Activated CD4-positive, alpha-beta T cell treated with anti-CD3 and anti-CD28 coated beads, Interleukin-2, amount 10 ng/mL, durations not matched to agents 7 days and 5 days (primary cell): ENCODE measurements at places on chromosomes 6 and 20. TPM values are rescaled to one million over a fixed set of nuclear protein-coding genes. Genes with fewer than 3 reads are reported as not detected.
A peak's percentile ranks its signal among the peaks of the same experiment; 100 is the strongest.

Gene GJA10
- not detected for total RNA-seq

Gene HEY2
- not detected for total RNA-seq

Gene RSPH4A
- total RNA-seq: 0.19 TPM

Gene NR2E1
- not detected for total RNA-seq

Gene VGLL2
- total RNA-seq: not detected

Gene SNAP25
- total RNA-seq: not detected

Gene MTCH1
- total RNA-seq: 107 TPM

Gene CLVS2
- not detected for total RNA-seq

Gene OR2J3
- not detected for total RNA-seq

Gene CCN5
- total RNA-seq: not detected

Gene DEFB128
- total RNA-seq: not detected

Gene MOG
- total RNA-seq: not detected

Gene FAXC
- total RNA-seq: 0.07 TPM

Gene WFDC12
- not detected for total RNA-seq

Gene C20orf204
- 3.5 TPM for total RNA-seq

Gene CNR1
- total RNA-seq: not detected

Gene IL17A
- 0.62 TPM for total RNA-seq

Gene NKX2-2
- not detected for total RNA-seq

Gene LY6G6F
- not detected for total RNA-seq

Gene TPD52L1
- not detected for total RNA-seq

Gene DEFB132
- not detected for total RNA-seq

DNA sequence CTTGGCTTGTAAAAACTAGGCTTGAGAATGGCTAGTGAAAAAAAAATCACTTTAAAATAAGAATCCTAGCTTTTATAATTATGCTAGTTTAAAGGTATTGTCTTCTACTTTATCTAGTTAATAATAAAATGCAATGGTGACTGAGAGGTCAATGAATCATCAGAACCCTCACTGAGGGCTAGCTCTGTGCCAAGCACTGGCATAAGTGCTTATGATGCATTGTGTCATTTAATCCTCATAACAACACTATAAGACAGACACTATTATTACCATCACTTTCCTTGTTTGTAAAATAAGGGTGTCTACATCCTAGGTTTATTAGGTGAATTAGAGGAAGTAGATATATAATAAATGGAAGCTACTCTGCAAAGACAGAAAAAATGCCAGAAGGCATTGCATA is 144.3 kb downstream of the F13A1 start:
- DNase-seq: no peak

GRCh38 chr6:24451581-24452388 is 37.6 kb downstream of the GPLD1 start:
- DNase-seq: no peak

GRCh38 chr6:71589254-71589653 is 297.1 kb upstream of the RIMS1 start:
- no peak for DNase-seq

GRCh38 chr6:136210398-136211165 is 39.5 kb downstream of the MTFR2 start:
- DNase-seq: no peak

- no peak for DNase-seq
Measured at GRCh38 chr6:12482386-12483375, 192.5 kb downstream of the EDN1 start.

DNA sequence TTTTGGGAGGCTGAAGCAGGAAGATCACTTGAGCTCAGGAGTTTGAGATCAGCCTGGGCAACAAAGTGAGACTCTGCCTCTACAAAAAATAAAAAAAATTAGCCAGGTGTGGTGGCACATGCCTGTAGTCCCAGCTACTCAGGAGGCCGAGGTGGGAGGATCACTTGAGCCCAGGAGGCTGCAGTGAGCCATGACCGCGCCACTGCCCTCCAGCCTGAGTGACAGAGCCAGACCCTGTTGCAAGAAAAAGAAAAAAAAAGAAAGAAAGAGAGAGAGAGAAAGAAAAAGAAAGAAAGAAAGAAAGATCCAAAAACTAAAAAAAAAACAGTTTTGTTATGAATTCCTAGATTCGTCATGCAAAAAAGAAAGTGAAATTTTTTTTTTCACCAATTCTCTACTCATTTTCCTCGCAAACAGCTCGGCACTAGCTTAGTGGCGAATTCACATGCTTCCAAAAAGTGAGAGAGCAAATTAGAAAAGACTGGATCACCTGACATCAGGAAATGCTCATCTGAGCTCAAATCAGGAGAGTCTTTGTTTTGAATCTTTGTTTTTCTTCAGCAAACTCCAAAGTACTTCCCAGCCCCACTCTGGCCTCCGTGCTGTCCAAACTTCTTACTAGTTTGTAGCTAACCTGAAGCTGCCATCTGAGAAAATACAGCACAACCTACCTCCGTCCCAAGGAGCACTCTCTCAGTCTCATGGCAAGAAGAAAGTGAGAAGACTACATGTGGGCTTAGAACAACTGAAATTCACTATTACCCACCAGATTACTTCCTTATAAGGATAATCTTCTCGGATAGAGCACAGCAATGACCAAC is 27.0 kb downstream of the IPCEF1 start:
- no peak for DNase-seq

- no peak for DNase-seq
Measured at GRCh38 chr20:63128367-63128766, 87.6 kb downstream of the YTHDF1 start.

DNA sequence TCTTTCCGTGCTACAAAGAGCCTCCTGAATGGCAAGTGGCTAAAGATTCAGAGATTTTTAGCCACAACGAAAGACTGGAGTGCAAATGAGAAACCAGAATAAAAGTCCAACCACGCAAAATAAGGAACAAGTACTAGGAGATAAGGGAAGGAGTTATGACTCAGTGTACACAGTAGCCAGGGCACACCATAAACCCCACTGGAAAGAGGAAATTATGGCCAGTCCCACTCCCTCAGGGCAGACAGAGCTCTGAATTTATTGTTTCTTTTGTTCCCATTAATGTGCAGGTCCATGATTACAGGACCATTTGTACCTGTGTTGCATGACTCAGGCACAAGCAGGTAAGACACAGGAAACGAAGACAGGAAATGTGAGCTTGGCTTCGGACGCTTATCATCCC is 150.3 kb upstream of the PREP start:
- no peak for DNase-seq

- no peak for DNase-seq
Measured at GRCh38 chr6:126253431-126253830, 86.5 kb upstream of the CENPW start.

DNA sequence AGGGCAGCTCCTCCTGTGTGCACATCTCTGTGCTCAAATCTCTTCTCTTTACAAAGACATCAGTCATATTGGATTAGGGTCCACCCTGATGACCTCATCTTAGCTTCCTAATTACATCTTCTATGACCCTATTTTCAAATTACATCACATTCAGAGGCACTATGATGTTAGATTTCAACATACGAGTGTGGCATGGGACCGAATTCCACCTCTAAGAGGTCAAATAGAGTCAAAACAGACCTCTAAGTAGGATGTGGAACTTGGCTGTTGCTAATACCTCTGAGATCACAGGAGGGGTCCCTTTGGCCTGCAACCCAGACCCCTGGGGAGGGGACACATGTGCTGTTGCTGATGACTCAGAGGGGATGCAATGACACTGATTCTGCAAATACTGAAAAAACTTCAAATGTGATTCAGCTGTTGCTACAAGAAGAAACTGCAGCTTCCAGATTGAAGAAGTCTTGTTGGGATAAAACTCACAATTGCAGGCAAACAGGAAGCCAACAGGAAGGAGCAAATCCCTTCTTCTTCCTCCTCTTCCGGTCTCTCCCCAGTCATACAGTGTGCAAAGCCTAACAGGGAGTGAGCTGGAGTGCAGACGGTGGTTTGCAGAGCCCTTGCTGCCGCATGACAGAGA is 216.2 kb downstream of the MYLK4 start:
- no peak for DNase-seq

DNA sequence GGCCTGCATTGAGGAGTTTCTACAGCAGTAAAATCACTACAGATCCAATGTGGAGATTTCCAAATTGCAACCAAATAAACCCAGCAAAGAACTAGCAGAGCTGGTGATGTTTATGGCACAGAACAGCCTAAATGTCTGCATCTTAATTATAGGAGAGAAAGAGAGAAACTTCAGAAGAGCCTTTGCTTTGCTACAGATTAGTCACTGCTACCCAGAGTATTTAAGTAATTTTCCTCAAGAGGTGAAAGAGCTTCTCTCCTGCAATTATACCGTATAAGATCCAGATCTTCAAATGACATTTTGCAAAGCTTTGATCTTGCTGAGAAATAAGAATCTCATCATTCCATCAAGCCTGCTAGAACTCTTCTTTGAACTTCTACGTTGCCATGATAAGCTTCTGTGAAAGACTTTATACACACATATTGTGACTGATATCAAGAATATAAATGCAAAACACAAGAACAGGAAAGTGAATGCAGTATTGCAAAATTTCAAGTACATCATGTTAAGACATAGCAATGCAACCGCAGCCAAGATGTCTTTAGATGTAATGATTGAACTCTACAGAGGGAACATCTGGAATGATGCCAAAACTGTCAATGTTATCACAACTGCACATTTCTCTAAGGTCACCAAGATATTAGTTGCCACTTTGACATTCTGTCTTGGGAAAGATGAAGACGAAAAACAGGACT is 48.0 kb downstream of the MKKS start:
- no peak for DNase-seq

- no peak for DNase-seq
Measured at GRCh38 chr6:116328528-116328903, 42.2 kb upstream of the DSE start.

- DNase-seq: no peak
Measured at GRCh38 chr20:15579688-15580087, 993.6 kb downstream of the KIF16B start.

DNA sequence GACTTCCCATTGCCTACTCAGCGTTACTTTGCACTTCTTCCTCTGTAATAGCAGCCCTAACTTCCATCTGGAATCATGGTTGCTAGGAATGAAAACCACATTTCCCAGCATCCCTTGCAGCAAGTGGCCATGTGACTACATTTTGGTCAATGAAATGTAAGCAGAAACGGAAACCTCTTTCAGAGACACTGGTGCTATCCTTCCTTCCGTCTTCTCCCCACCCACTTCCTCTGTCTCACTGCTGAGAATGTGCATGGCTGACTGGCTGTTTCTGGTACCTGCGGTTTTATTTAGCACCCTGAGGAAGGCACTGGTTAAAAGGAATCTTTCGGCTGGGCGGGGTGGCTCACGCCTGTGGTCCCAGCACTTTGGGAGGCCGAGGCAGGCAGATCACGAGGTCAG is 107.4 kb downstream of the SCML4 start:
- peak; percentile 89 for DNase-seq

- DNase-seq: no peak
Measured at GRCh38 chr20:1566701-1567100, 9.2 kb upstream of the SIRPD start.

- no peak for DNase-seq
Measured at GRCh38 chr6:21955053-21955595, 341.7 kb downstream of the PRL start.

DNA sequence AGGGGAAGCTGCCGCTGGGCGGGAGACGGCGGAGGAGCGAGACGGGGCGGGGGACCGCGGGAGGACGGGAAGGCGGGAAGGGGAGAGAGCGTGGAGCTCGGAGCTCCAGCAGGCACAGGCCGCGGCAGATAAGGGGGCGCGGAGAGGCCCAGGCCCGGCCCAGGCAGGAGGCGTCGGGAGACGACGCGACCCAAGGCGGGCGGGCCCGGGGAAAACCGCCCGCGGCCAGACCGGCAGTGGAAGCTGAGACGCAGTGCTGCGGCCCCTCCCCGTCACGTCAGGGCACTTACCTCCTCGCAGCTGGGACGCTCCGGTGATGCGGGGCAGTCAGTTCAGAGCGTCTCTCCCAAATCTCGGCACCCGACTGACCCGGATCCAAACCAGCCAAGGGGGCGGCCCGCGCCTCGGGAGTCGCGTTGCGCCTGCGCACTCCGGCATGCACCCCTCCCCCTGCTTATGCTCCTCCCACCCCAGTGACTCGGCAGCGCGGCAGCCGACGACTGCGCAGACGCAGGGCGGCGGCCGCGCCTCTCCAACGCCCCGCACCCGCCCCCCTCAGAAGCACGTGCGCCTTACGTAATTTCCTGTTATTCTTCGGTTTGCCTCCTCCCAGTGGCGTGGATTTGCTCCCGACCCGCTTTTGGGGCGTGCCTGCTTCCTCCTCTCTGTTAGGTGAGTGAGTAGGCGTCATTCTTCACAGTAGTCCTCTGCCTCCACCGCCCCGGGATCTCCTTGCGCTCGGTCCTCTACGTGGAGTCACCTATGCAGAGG is at the start of gene OSER1:
TSS of gene OSER1 (minus strand) at position 366 of the 771 bp plus-strand sequence. CDS start 3,814 bp downstream, outside the sequence.
- DNase-seq: peak; percentile 99

DNA sequence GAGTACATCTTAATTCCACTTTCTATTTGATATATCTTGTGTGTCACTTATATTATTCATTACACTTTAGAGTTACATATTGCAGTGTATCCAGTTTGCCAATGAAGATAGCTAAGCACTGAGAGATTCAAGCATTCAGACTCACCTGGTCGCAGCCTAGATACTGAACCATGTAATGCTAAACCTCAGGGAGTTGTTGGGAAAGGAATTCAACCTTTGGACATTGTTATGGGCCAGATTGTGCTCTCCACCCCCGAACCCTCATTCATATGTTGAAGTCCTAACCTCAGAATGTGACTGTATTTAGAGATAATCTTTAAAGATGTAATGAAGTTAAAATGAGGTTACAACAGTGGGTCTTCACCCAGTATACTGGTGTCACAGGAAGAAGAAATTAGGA is 13.8 kb upstream of the KIF16B start:
- no peak for DNase-seq

DNA sequence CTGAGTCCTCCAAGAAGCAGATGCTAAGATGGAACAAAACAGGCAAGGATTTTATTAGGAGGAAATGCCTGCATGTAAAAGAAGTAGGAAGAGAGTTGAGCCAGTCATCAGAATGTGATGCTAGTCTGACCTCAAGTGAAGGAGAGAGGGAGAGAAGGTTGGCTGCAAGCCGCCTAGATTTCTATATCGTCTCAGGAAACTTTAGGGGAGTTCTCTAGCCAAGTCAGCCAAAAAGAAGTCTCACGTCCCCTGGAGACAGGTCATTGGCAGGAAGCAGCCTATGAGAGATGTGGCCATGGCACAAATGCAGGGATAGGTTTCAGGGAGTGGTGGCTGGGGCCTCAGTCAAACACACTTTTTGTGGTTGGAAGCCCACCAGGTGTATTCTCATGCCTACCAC is 378.0 kb downstream of the CD109 start:
- no peak for DNase-seq

GRCh38 chr6:40425192-40425919 is 161.8 kb downstream of the LRFN2 start:
- no peak for DNase-seq

DNA sequence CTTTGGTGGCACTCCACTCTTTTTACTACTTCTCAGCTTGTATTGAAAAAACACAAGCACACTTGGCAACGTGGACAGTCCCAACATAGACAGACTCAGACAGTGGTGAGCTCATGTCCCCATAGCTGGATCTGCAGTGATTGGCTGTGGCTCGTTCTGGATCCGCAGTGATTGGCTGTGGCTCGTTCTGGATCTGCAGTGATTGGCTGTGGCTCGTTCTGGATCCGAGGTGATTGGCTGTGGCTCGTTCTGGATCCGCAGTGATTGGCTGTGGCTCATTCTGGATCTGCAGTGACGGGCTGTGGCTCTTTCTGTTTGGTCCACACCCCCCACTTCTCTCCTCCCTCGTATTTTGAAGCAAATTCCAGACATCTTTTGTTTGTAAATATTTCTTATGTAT is 28.0 kb downstream of the OSBPL2 start:
- no peak for DNase-seq

GRCh38 chr6:80339421-80339820 is 232.9 kb downstream of the BCKDHB start:
- no peak for DNase-seq
